Tibial nerve (tissue), 4 donors: ENCODE measurements at places on chromosomes 13 and 19. TPM values are rescaled to one million over a fixed set of nuclear protein-coding genes. Genes with fewer than 3 reads are reported as not detected.

ADM5 gene
- total RNA-seq = 4.3 TPM

SMIM17 gene
- total RNA-seq = 0.84 TPM

DNA sequence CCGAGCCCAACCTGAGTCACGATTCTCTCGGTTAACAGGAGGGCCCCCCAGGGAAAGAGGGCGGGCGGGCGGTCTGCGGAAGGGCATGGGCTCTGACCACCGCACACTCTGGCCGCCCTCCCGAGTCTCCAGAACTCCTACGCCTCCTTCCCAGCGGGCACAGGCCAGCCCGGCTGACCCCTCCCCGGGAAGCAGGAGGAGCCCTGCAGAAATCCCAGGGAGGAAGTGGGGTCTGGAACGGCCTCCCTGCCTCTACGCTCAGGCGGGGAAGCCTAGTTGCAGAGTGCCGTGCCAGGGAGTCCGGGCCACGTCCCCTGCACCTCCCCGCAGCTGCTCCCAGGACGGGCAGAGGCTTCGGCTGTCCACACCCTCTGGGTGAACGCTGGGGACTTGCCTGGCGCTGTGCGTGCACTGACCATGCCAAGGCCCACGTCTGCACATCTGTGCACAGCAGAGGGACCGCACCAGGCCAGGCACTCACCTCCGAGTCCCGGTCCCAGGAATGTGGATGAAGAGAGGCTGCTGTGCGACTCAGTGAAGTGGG is 20.8 kb downstream of the TCF3 start:
- H3K36me3 ChIP-seq = peaks cover 8% of the 10 kb centered on the region
- no peaks in the 10 kb centered on the region for H3K27me3 ChIP-seq
- H3K27ac ChIP-seq = no peak overlapping the region
- no peak for DNase-seq
- H3K4me3 ChIP-seq = no peak overlapping the region
- no peaks in the 10 kb centered on the region for H3K4me1 ChIP-seq

GRCh38 chr19:2609389-2610116 is 92.9 kb downstream of the GNG7 start:
- no peak overlapping the region for H3K27ac ChIP-seq
- H3K4me1 ChIP-seq = peaks cover 4% of the 10 kb centered on the region
- H3K36me3 ChIP-seq = no peaks in the 10 kb centered on the region
- no peak for DNase-seq
- no peaks in the 10 kb centered on the region for H3K27me3 ChIP-seq

PTH2 gene
- not detected for total RNA-seq

ELSPBP1 gene
- total RNA-seq = not detected

RYR1 gene
- 18.1 TPM for total RNA-seq

GRCh38 chr19:29105629-29106292 is 107.2 kb downstream of the UQCRFS1 start:
- no peak overlapping the region for H3K27ac ChIP-seq
- no peaks in the 10 kb centered on the region for H3K36me3 ChIP-seq
- no peaks in the 10 kb centered on the region for H3K4me1 ChIP-seq
- no peak for DNase-seq
- H3K27me3 ChIP-seq = no peaks in the 10 kb centered on the region

FUT1 gene
- 4.2 TPM for total RNA-seq

DNA sequence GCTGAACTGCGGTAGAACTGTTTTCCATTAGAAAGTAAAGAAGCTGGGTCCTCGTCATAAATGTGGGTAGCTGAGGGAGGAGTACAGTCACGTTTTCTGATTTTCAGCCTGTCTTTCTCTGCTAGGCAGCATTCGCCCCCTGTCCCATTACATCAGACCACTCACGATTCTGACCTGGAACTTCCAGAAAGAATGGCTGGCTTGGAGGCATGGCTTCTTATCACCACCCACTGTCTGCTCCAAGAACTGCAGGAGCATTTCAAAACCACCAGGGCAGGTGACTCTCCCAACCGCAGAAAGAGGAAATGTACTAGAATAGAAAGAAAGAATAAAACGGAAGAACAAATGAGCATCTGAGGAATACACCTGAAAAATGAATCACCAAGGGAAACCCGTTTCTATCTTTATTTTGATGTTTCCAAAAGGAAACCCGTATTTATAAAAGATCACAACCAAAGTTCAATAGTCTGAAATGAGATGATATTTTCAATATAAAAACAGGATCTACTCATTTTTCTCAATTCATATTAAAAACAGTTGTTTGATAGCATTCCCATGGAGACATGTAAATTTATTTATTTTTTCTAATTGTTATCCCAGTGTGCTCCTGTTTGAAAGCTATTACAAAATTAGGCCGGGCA is 22.1 kb upstream of the POMP start:
- no peaks in the 10 kb centered on the region for H3K36me3 ChIP-seq
- H3K27me3 ChIP-seq = no peaks in the 10 kb centered on the region

GRCh38 chr13:30774214-30774730 is 38.9 kb downstream of the ALOX5AP start:
- peak overlapping the region; percentile 41 for H3K27ac ChIP-seq
- H3K27me3 ChIP-seq = no peaks in the 10 kb centered on the region
- no peak overlapping the region for H3K4me3 ChIP-seq
- no peak for DNase-seq

CXCL17 gene
- not detected for total RNA-seq

DACT3 gene
- 9.0 TPM for total RNA-seq

NANOS3 gene
- not detected for total RNA-seq

DNA sequence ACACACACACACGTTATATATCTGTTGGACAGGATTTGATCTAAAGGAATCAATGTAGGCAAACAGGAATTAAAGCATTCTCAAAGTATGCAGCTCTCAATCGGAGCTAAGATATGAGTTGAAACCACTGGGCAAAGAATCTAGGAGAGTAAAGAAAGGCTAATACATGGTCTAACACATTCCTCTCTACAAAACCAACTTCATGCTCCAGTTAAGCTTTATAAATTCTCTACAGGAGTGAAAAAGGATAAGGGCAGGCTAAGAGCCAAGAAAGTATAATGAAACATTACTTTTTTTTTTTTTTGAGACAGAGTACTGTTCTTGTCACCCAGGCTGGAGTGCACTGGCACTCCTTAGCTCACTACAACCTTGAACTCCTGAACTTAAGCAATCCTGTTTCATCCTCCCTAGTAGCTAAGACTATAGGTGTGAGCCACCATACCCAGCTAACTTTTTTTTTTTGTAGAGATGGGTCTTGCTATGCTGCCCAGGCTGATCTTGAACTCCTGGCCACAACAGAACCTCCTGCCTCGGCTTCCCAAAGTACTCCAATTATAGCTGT is 10.6 kb downstream of the FBXL3 start:
- H3K4me3 ChIP-seq = no peak overlapping the region
- H3K27me3 ChIP-seq = no peaks in the 10 kb centered on the region
- no peak for DNase-seq
- H3K36me3 ChIP-seq = peaks cover 60% of the 10 kb centered on the region
- H3K4me1 ChIP-seq = peaks cover 42% of the 10 kb centered on the region
- peak overlapping the region; percentile 86 for H3K27ac ChIP-seq

BCAM gene
- 91.8 TPM for total RNA-seq

DNA sequence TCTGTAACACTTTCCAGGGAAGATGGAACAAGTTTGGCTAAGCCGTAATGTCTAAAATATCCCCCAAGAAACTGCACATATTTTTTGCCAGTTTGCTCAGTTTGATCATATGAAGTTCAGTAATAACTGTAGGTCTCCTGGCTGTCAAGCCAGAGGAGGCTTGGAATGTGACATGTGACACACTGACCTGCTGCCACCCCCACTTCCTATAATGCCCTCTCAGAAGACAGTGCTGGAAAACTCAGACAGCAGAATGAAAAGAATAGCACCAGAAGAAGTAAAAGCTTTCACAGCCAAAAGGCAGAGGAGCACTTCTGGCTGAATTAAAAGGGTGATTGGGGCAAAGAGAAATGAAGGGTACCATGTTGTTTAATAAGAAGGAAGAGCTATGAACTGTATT is 67.4 kb upstream of the UBAC2 start:
- H3K27ac ChIP-seq = no peak overlapping the region
- no peaks in the 10 kb centered on the region for H3K27me3 ChIP-seq
- H3K36me3 ChIP-seq = no peaks in the 10 kb centered on the region
- no peak overlapping the region for H3K4me3 ChIP-seq

DNA sequence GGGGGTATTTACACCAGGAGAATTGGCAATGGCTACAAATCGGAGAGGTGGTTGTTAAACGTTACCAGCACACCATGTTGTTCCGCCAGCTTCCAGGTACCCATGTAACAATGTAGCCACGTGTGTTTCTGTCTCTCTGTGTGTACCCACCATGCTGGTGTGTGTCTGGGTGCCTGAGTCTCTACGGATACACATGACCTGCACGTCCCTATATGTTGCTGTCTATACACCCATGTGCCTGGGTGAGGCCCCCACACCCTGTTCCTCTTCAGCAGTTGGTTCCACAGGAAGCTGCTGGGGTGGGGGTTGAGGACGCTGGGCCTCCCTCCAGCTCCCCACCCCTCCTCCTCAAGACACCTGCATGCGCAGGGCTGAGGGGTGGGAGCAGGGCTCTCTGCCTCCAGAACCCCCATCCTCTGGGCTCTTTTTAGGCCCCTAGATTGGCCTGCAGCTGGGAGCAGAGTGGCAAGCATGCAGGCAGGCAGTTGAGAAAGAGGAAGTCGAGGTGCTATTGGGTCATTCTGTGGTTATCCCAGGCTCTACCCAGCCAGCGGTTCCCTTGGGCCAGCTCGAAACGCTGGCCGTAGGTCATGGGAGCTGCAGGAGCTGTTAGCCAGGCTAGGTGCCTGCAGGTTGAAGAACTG is at the start of gene ARHGEF18:
ARHGEF18 (plus strand) TSS at position 351 of the 644 bp plus-strand sequence. CDS start 13,954 bp downstream, outside the sequence.
- no peaks in the 10 kb centered on the region for H3K4me1 ChIP-seq
- DNase-seq = no peak
- no peaks in the 10 kb centered on the region for H3K36me3 ChIP-seq
- no peaks in the 10 kb centered on the region for H3K27me3 ChIP-seq

CLEC11A gene
- total RNA-seq = 13.3 TPM

SIAH3 gene
- total RNA-seq = not detected

DNA sequence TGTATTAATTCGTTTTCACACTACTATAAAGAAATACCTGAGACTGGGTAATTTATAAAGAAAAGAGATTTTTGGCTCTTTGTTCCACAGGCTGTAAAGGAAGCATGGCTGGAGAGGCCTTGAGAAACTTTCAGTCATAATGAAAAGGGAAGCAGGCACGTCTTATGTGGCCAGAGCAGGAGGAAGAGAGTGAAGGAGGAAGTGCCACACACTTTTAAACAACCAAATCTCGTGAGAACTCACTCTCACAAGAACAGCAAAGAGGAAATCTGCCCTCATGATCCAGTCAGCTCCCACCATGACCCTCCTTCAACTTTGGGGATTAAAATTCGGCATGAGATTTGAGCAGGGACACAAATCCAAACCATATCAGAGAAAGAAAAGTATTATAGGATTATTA is 1255.9 kb upstream of the MIR17HG start:
- no peak overlapping the region for H3K4me3 ChIP-seq
- H3K27me3 ChIP-seq = no peaks in the 10 kb centered on the region
- no peaks in the 10 kb centered on the region for H3K36me3 ChIP-seq
- DNase-seq = no peak
- H3K4me1 ChIP-seq = no peaks in the 10 kb centered on the region
- no peak overlapping the region for H3K27ac ChIP-seq

IL11 gene
- not detected for total RNA-seq

SHANK1 gene
- 0.30 TPM for total RNA-seq
